Naive thymus-derived CD8-positive, alpha-beta T cell (primary cell): ENCODE measurements at places on chromosomes 11 and 22. TPM values are rescaled to one million over a fixed set of nuclear protein-coding genes. Genes with fewer than 3 reads are reported as not detected.

DNA sequence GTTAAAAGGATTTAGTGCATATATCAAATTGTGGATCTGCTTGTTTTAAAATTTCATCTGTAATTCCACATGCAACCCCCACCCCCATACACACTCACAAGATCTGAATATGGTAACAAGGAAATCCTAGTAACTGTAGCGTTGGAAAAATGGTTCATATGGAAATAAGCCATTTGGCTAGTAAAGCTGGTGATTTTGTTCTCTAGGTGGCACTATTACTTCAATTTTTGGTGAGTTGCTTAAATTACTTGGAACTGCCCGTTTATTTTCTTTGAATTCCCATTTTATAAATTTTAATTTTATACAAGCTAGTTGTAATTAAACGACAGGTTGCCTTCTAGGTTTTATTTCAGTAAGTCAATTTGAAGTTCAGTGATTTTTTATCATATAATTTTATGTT, 5.3 kb downstream of the BDNF start:
- DNase-seq: no peak

DNA sequence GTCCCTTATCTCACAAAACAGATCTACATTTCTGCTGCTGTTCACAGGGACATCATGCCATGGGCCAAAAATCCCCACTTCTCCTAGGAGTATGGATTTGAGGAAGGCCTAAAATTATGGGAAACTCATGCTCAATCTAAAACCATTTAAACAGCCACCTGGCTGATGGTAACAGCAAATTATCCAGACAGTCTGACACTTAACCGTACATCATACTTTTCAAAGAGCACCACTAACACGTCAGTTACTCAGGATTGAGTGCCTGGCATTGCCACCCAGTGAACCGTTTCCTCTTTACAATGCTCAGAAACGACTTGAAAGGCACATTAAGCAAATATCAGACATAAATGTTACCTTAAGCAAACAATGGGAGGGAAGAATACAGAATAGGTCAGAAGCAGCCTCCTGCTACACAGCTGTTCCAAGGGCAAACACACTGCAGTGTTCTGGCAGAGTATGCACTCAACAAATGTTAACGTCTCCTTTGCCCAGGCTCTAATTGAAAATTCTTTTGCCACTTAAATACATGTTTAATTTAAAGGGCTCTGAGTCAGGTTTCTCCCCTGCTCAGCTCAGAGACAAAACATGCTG, 18.8 kb upstream of the SLC36A4 start:
- DNase-seq: no peak

Gene PACSIN3
- total RNA-seq: not detected

- no peak for DNase-seq
Observed at GRCh38 chr22:39134366-39135091, 18.0 kb downstream of the CBX7 start.

Gene TRPM5
- total RNA-seq: 0.60 TPM

Gene RNF26
- 19.8 TPM for total RNA-seq

Gene SERPING1
- total RNA-seq: not detected

Gene LDHAL6A
- 0.14 TPM for total RNA-seq

DNA sequence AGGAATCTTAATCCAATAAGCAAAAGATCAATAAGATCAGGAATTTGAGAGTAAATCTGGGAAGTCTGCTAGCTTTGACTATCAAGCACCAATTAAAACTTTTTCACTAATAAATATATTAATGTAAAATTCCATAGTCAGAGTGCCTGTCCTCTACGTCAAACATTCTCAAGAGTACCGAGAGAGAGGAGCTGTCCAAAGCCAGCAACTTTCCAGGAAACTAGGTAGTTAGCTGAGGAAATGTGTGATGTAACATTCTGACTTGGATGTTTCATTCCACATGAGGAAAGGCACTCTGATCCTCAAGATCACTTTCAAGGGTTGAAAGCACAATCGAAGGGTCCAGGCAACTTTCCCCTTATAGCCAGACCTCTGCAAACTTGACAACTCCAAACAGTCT, 113.2 kb downstream of the STK33 start:
- DNase-seq: no peak

DNA sequence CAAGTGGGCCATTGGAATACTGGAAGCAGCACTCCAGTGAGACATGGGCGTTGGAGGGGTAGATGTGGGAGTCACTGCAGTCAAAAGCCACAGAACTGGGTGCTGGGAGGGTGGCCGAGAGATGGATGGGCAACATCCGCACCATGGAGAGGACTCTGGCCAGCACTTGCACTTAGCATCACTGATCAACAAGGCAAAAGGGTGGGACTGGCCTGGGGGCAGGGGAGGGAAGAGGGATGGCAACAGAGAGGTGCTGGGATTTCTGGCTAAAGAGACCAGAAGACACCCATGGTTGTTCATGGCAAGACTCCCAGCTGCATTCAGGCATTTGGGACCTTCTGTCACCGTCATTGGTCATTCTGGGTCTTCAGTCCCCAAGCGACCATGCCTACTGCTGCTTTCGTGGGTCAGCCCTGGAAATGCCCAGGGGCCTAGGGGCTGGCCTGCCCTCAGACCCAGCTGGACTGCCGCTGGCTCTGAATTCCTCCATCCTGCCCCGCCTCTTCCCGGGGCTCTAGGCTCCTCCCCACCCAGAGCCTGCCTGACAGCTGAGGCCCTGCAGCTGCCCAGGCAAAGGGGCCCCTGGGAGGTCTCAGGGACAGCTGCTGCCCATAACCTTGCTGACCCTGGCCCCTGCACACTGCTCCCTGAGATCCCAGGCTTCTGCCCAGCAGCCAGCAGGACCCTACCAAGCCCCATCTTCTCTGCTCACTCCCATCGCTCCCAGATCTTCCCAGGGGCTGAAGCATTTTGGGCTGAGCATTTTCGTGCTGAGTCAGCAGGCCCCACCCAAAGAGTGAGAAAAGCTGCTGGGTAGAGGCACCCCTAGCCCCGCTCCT, 13.0 kb upstream of the CDC42EP2 start:
- no peak for DNase-seq

DNA sequence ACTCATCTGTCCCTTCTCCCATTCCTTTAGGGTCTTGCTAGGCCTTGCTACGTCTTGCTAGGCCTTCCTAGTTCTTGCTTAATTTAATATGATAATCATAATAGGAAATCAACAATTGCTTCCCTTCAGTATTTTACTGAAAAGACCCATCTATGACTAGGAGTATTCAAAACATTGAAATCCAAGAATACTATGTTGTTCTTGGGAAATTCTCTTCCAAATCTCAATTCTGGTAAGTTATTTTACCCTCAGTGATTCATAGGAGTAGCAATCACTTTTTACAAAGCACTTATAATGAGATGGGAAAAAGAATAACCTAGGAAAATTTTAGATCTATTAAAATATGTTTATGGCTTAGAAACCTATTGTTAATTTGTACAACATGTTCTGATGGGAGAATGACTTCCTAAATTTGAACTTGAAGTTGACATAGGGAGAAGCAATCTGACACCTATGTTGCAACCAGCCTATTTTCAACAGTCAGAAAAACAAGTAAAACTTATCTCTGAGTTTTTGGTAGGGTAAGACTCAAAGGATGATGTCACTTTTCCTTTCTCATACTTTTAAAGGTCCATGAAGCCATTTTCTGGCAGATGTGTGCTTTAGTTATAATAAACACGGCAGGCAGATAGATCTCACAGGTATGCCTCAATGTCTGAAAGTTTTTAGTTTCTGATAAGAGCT, 29.5 kb upstream of the HIPK3 start:
- DNase-seq: no peak

DNA sequence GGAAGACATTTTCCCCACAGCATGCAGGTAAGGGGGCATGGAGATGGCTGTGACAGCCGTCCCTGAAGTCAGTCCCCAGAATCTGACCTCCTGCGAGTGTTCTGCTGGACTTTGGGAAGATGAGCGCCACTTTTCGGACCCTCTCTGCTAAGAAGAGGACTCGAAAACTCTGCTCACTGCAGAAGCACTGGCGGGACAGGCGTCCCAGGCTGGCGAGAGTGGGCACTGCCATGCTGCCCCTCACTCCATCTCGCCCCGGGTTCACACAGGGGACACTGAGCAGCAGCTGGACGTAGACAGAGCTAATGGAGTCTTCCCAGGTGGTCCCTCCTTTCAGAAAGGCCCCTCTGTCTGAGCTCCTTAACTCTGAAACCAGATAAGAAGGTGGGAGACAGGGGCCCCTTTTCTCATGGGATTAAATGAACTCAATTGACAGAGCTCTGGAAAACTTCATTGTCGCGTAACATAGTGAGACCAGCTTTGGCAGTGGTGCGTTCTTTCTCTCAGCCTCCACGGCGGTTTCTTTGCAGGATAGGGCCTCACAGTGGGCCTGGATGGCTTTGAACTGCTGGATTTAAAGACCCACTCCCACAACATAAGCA, 4.8 kb downstream of the ADAMTS8 start:
- DNase-seq: no peak

DNA sequence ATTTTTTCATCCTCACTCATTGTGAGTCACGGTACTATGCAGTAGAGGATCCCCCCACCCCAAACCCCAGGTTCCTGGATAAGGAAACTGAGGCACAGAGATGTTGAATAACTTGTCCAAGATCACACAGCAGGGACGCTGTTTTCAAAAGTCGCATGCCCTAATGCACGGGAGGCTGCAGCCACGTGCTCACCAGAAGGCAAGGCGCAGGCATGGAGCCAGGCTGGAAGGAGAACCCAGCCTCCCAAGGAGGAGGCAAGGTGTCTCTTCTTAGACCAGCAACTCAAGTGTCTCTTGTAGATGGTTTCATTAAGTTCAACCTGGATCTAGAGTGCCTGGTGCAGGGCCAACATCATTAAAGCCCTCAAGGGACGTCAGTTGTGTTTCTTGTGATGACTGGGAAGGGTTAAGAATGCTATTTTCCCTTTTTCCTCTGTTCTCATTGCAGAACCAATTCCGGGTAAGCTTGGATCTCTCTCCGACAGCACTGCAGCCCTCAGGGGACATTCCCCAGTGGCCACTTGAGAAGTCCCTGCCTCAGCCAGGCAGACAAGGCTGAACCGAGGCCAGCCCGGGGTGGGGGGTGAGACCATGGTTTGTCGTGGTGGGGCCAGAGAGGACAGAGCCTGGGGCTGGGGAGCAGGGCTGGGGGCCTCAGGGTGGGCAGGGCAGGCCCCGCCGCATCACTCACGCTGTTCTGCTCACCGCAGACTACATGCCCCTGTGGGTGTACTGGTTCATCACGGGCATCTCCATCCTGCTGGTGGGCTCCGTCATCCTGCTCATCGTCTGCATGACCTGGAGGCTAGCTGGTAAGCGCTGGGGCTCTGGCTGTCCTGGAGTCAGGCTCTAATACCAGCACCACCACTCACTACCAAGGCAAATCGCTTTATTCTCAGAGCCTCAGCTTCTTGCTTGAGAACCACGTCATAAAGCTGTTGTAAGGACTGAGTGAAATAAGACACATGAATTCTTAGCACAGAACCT, 15.7 kb downstream of the TMEM121B start:
- no peak for DNase-seq

DNA sequence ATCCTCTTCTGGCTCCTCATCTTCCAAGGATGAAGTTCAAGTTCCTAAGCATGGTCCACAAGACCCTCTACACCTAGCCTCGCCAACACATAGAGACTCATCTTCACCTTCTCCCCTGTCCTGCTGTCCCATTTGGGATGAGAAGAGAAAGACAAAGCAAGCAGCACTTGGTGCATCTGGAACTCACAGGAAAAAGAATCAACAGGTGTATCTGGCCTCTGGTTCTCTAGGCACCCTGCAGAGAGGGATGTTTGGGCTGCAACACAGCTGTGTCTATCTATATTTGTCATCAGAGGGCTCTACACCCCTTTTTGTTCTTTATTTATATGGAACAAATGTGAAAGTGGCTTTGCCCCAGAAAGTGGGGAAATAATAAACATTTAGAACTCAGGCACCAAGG, 82.1 kb upstream of the GALNT18 start:
- no peak for DNase-seq

GRCh38 chr11:133064152-133064877, 468.0 kb downstream of the OPCML start:
- no peak for DNase-seq

Gene PGR
- total RNA-seq: not detected

DNA sequence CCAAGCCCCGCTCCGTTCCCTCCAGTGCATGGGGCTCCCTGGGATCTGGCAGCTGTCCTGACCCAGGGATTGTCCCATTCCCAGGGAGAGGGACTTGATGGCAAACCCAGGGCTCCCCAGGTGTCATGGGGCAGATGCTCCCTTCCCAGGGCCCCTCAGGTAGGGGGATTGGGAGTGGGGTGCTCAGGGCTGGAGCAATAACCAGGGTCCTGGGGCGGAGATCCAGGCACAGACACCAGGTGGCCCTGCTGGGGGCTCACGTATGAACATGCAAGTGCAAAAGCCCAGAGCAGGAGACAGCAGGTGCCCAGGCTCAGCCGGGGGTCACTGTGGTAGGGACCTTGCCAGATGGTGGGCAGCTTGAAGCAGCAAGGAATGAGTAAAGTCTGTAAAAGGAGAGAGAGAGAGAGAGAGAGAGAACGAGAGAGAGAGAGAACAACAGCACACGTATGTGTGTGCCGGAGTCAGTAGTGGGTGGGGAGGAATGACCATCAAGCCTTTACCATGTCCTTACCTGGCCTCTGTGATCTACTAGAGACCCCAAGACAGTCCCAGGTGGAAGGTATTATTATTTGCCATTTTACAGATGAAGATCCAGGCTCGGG, 19.3 kb upstream of the MPPED1 start:
- no peak for DNase-seq

Gene MUC5AC
- not detected for total RNA-seq

Gene NLRP6
- 28.6 TPM for total RNA-seq

DNA sequence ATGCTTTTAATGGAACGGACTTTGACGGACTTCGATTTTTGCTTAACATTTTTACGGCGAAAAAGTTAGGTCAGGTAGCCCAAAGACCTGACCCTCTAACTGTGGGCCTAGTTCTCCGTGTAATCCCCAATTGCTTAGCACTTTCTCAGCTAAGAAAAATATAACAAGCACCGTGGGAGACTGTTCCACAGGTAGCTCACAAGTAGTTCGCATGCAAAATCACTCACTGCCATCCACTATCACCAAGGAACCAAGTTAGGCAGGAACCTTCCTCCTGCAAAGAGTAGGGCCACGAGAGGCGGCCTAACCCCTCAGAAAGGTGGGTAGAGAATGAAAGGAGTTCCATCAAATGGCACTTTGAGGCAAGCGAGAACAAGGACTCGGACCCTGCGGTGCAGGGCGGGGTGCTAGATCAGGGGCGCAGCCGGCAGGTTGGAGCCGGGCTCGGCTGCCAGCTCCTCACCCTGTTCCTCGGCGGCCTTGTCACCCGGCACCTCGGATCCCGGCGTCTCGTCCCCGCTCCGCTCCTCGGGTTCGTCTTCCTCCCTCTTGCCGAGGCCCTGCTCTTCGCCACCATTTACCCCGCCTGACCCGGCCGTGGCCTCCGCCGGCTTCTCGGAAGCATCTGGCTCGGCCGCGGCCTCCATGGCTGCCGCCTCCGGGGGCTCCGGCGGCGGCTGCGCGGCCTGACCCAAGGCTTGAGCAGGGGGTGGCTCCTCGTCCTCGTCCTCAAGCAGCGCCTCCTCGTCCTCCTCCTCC, 922 bp downstream of the HNRNPUL2 start:
- DNase-seq: peak; percentile 7

- DNase-seq: no peak
Observed at GRCh38 chr11:97995874-97996273, 1024.9 kb upstream of the CNTN5 start.

- DNase-seq: no peak
Observed at GRCh38 chr11:110566577-110566976, 136.8 kb downstream of the FDX1 start.

Gene KRTAP5-9
- 0.31 TPM for total RNA-seq

- DNase-seq: peak; percentile 10
Observed at GRCh38 chr11:112453601-112454577, 193.2 kb upstream of the PLET1 start.
